Activated CD8-positive, alpha-beta memory T cell treated with anti-CD3 and anti-CD28 coated beads for 1 hour (primary cell): ENCODE measurements at places on chromosomes 3 and 15.

GRCh38 chr3:13120289-13120927, 47.2 kb upstream of the IQSEC1 start:
- DNase-seq: no peak

- no peak for DNase-seq
These were observed 89.0 kb upstream of the STRIT1 start for GRCh38 chr3:155382396-155383042.

- DNase-seq: no peak
These were observed 41.6 kb upstream of the DUT start for GRCh38 chr15:48289628-48290027.

GRCh38 chr3:121718205-121718846, 31.2 kb downstream of the GOLGB1 start:
- no peak for DNase-seq

DNA sequence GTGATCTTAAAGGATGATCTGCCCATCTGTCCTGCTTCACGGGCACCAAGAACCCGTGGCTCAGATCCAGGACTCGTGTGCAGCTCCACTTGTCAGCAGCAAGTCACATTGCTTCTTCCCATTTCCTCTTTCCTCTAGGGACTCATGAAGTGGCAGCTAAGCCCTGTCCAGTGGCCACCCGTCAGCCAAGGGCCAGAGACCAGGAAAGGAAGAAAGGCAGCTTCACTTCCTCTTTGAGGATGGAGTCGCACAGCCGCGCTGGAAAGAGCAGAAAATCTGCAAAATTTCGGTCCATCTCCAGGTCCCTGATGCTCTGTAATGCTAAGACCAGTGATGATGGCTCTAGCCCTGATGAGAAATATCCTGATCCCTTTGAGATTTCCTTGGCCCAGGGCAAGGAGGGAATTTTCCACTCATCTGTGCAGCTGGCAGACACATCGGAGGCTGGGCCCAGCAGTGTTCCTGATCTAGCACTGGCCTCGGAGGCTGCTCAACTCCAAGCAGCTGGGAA, 28.5 kb downstream of the IL16 start:
- no peak for DNase-seq

DNA sequence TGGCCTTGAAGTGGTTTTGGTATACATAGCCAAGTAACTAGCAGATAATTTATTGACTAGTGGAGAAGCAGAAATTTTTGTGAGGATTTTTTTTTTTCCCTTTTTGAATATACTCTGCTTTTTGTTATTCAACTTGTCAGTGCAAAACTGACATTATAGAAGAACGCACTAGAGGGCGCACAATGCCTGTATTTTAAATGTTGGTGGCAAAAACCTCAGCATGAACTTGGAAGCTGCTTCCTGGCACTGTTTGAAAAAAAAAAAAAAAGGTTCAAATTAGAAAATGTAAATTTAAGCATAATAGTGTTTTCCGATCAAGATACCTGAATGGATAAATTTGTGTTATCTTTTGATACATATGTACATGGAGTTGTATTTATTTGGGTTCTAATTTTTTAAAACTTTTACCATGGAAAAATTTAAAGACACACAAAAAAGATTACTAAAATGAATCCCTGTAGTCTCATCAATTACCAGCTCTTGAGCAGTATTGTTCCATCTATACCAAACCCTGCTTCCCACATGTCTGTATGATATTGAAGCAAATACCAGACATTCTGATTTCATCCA, 56.0 kb downstream of the SLC25A26 start:
- peak; percentile 21 for DNase-seq

DNA sequence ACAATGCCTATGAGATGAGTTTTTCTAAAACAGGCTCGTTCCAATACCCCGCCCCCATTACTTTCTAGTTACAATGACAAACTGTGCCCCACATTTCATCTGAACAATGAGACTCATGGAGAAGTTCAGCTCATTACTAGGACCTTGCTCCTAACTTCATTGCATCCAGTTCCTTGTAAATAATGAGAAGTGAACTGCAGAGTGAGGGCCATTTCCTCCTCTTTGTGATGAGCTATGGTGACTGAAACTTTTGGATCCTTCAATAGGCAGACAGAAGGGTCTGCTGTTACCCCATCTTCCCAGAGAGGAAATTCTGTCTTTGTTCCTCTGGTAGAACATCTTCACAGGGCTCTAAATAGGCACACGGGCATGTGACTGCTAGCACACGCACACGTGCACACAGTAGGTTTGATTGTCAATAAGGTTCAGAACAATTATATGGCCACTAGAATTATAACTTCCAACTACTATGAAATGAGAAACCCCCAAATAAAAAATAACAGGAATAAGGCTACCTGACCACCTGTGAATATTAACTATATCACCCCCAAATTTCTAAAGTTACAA, 51.8 kb downstream of the SERP1 start:
- no peak for DNase-seq

DNA sequence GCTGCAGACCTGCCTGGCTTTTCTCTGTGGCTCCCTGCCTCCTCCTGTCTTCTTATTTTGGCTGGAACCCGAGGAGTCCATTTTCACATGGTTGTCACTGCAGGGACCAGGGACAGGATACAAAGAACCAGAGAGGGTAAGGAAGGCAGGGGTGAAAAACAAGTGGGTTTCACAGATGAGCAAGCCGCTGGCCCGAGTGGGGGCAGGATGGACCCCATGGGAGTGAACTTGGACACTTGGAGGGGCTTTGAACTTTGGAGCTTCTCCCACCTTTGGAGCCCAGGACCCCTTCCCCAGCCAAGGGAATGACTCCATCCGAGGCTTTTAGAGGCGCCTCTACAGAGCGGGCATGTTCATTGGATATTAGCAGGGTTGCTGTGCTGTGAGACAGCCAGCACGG, 26.9 kb upstream of the ADCY5 start:
- no peak for DNase-seq
